ENCODE measurements at places on chromosomes 11 and 22.

DNA sequence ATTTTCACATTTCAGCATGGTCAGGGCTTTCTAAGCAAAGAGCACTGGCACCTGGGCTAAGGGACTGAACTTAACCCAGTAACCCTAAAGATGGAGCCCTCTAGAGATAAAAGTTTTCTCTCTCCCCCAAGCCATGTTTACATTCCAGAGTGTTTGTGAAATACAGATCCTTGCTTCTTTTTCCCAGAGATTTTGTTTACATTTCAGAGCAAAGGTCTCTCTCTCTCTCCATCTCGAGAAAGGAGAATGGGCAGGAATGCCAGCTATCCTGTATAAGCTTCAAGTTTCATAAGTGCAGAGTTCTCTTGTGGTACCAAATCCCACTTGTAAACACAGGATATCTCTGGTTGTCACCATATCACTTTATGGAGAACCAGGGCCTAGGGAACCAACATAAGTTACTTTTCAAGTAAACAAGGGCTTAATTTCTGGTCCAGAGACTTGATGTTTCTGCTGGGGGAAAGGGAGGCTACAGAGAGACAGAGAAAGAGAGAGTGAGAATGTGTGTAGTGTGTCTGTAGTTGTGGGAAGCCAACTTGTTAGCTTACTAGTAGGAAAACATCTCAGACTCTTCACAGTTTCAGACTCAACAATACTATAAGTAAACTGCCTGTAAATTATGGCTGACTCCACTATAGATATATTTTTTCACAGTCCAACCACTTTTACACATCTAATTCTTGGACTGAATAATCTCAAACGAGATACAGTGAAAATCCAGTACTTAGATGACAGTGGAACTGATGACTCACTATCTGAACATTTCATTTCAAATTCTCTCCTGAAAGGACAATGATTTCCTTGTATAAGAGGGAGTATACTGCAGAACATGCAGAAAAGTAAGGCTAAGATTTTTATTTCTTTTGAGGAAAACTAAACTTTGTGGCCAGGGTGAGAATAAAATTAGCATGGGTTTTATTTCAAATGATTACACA is 76.2 kb downstream of the ARHGAP32 start:
- DNase-seq = no peak

- DNase-seq = no peak
These were observed 186.7 kb downstream of the LUZP2 start for GRCh38 chr11:24683583-24683982.

DNA sequence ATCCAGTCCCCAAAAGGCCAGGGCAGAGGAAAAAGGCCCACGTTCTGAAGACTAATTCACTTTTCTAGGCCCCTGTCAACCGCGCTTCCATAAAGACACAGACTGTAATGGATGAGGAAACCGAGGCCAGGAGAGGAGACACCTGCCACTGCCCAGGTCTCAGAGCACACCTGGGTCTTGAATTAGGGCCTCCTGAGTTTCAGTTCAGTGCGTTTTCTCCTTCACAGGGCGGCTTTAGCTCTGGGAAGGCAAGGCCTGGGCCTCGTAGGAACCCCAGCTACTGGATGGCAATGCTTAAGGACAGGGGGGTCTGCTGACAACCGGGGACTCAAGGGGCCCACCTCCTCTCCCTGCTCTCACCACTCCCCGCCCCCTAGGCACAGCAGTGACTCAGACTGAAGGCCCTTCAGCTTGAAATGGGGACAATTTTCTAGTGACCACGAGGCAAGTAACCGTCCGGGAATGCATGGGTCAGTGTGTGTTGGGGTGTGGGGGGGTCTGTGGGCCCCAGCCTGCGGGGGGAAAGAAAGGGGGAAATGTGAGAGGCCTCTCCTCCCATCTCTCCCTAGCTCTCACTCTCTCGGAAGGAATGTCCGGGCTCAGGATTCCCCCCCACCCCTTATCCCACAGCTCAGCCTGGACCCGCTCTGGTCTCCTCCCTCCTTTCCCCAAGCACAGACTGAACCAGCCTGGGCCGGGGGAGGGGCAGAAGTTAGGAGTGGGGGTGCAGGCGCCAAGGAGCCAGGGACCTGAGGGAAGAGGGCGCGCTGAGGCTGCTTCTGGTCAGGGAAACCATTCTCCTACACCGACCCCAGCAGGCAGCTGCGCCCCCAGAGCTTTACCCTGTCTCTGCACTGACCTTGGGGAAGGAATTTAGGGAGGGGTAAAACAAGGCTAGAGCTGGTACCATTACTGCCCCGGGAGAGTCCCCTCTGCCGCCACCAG is 17.2 kb downstream of the CREB3L1 start:
- DNase-seq = no peak

GRCh38 chr22:24875862-24876506 is 70.0 kb downstream of the SGSM1 start:
- DNase-seq = no peak

DNA sequence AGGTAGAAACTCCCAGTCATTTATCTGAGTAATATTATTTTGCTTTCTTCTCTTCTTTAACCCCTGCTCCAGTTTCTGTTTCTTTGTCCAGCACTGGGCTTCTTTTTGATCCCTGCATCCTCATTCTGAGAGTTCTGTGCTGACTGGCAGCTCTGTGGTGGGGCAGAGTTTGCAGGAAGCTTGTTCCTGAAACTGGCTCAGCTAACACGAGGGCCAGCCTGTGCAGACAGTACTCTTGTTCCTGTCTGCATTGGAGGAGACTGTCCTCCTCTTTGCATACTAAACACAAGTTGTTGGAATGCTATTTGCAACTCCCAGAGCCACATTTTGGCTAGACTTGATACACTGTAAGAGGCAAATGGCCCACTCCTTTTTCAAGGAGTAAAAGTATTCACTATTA is 93.1 kb upstream of the HORMAD2 start:
- DNase-seq = no peak

- DNase-seq = no peak
These were observed 71.9 kb downstream of the LDLRAD3 start for GRCh38 chr11:36015799-36016198.

GRCh38 chr11:2186669-2187279 is 15.2 kb upstream of the TH start:
- DNase-seq = peak; percentile 11

- DNase-seq = no peak
These were observed 20.2 kb upstream of the CALCB start for GRCh38 chr11:15053191-15053685.

GRCh38 chr22:26610996-26611395 is 6.8 kb downstream of the CRYBB1 start:
- no peak for DNase-seq

GRCh38 chr11:57332694-57333440 is 2.8 kb downstream of the SSRP1 start:
- DNase-seq = no peak

DNA sequence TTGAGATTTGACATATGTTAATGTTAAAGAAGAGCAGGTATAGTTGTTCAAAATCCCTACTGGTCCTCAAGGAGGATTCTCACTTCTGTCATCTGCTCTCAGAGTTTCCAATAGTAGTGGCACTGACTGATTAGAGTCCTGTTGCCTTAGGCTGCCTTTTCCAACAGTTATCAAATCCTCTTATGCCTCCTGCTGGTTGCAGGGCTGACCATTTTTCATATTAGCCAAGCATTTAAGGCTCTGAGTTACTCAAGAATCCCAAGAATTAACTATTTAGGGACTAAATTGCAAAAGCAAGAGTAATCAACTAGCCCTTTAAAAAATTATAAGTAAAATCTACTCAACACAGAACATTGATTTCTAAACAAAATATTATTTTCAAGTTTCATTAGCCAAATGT is 212.0 kb upstream of the CHORDC1 start:
- no peak for DNase-seq

- DNase-seq = no peak
These were observed 30.3 kb downstream of the NF2 start for GRCh38 chr22:29633514-29634312.

DNA sequence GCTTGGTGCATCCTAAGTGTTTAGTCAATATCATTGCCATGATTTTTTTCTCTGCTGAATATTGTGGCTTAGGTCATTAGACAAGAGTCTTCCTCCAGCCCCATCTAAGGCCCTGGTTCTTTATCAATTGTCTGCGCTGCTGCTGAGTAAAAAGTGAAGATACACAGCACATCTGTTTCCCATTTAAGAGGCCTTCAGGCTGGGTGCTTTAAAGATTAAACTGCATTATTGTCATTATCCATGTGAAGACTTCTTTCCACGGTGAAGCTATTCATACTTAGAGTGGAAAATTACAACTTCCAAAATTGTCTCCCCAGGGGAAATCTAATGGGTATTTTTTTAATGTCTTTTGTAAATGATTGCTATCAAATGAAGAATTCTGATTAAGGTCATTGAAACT is 719.8 kb upstream of the LRRC4C start:
- no peak for DNase-seq
